ENCODE measurements at places on chromosomes 12 and 14. TPM values are rescaled to one million over a fixed set of nuclear protein-coding genes. Genes with fewer than 3 reads are reported as not detected.

- no peak for DNase-seq
Observed at GRCh38 chr12:45713078-45713477, 16.4 kb upstream of the ARID2 start.

DNA sequence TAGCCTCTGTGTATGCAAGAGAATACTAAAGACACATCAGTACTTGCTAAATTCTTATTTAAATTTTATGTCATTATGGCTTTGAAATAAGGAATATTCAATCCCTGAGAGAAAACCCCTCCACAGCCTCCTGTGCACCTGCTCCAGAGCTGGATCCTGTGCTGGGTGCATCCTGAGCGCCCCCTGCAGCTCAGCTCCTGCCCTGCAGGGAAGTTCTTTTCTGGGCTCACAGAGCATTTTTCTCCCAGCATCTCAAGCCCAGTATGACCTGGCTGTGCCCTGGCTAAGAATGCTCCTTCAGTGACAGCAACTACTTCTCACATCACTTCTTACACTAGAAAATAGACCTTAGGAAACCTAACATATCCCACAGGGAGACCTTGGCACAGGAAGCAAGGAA is 1211.7 kb downstream of the TMEM121 start:
- no peak for DNase-seq

GRCh38 chr12:121712190-121712460 is 427 bp upstream of the TMEM120B start:
- DNase-seq, result peak; percentile 37

- DNase-seq, result no peak
Observed at GRCh38 chr12:57497223-57498131, 9.6 kb downstream of the MARS1 start.

DNA sequence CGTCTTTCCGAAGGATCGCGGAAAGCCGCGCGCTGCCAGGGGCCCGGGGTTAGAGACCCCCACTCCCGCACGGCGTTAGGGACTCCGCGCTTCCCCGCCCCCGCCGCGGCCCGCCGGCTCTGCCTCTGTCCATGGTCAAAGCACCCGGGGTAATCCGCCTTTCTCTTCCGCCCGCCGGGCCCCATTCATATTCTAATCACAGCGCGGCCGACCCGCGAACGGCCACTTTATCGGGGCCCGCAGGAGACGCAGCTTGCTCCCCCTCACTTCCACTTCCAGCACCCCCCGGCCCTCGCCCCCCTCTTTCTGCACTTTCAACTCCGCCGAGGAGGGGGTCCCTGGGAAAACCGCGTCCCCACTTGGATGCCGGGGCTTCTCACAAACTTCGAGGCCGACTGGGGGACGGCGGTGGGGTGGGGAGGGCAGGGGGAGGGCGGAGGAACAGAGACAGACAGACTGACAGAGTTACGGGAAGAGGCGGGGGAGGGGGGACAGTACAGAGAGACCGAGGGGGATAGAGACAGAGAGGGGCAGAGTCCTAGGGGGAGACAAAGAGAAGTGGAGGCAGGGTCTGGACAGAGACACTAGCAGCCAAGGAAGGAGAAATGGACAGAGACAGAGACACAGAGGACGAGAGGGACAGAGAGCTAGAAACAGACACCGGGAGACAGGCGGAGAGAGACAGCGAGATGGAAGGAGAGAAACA is 1.1 kb upstream of the RFX4 start:
- peak; percentile 33 for DNase-seq

DNA sequence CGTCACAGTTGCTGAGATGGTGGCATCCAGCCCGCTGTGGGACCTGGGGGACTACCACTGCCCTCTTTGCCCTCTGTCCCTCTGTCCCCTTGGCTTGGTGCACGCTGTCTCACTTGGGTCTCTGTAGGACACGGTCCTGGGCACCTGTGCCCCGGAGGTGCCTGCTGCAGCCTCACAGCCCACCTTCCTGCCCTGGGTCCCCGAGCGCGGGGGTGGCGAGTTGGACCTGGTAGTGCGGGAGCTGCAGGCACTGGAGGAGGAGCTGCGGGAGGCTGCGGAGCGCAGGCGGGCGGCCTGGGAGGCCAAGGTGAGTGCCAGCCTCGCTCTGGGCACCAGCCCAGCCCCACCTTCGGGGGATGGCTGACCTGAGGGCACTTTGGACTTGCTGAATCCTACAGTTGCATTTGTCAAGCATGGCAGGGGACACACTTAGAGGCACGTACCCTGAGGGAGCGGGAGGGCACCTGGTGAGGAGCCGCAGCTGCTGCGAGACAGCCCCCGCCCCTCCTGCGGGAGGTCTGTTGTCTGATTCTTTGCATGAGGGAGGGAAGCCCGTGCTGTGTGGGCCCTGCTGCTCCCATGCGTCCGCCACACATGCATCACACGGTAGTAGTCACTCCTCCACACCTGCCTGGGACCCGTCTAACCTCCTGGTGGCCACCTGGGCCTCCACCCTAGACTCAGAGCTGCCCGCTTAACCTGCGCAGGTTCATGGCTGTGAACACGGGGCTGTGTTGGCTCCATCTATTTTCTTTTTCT is 6.8 kb downstream of the TEDC1 start:
- DNase-seq, result no peak

DNA sequence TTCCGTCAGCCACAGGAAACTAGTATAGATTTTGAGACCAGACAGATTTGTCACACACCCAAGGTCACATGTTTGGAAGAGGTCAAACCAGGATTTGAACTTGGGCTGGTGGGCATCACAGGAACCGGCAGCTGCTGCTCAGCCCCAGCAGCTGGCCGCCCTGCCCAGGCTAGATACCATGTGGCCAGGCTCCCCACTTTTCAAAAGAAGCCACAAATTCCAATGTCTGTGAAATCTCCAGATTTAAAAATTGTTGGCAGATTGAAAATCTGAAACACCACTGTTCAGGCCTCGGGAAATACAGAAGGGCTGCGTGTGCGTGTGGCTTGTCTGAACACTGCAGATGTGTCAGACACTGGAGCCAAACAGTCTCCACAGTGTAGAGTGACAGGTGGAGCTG is 30.4 kb downstream of the MMAB start:
- DNase-seq, result no peak

GRCh38 chr12:19842116-19842515 is 402.8 kb downstream of the AEBP2 start:
- DNase-seq, result no peak

DNA sequence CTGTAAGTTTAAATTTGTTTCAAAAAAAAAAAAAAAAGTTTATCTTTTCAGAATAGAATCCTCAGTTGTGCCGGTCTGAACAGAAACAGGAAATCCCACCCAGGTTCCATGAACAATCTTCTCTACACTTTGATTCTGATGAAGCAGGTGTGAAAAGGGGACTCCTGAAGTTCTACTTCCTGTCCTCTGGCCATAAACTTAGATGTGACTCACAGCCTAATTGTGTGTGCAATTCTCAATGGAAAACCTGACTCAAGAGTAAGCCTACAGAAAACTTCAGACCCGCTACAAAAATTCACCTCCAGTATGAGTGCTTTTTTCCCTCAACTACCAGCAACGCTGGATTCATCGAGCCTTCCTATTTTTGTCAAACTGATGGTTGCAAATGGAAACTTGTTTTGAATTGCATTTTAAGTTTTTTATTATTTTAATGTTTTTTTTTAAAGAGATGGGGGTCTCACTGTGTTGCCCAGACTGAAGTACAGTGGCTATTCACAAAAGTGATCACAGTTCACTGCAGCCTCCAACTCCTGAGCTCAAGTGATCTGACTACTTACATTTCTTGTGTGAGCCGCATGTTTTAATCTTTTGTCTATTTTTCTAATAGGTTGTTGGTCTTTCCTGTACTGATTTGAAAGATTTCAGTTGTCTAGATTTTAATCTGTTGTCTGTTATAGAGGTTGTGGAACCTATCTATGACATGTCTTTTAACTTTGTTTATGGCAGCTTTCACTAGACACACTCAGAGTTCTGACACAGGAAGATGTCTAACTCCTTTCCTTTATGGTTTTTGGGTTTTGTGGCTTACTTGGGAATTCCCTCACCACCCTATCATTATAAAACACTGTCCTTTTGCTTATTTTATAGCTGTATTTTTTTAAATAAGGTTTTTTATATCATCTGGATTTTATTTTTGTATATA is 37.6 kb downstream of the ATG14 start:
- DNase-seq, result peak; percentile 69

DNA sequence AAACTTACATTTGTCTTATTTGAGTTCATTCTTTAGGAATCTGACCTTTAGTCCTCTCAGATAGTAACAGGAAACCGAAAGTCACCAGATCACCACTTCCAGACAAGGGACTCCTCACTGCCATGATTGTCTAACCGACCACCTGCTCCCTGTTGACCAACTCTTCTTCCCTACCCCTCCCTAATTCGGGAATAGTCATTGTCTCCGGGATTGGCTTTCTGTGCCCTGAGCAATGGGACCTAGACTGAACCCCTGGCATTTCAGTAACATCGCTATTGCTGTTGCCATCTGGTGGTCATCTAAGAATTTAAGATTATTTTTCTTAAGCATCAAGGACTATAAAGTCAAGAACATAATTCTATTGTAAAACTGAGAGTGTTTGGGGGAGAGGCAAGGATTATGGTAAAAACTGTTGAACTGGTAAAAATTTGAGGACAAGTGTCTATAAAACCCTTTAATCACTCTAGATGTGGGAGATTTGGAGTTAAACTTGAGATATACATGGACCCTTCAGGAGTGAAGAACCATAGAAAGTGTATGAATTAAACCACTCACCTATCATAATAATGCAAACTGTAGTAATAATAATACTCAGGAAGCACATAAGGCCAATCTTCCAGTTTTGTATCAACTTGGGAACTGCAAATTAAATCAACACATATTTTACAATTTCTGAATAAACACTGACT is 6.3 kb downstream of the CLEC2A start:
- peak; percentile 1 for DNase-seq

DNA sequence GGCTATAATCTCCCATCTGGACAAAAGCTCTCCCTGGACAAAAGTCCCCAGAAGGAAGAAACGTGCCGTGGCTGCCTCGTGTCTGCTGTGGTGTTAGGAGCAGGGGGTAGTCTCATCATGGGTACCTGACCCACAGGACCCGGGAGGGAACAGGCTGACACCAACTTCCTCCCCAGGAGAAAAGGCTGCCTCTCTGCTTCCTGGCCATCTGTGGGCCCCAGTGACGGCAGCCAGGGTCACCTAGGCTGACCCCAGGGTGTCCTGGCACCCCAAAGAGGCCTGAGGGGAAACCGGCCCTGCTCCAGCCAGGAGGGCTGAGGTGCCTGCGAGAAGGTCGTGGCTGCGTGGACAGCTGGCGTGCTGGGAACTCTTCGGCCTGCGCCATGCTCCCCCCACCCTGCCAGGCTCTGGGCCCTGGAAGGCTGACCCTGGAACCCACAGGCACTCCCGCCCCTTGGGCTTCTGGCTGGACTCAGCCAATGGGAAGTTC is 133.9 kb downstream of the RFLNA start:
- no peak for DNase-seq

DNA sequence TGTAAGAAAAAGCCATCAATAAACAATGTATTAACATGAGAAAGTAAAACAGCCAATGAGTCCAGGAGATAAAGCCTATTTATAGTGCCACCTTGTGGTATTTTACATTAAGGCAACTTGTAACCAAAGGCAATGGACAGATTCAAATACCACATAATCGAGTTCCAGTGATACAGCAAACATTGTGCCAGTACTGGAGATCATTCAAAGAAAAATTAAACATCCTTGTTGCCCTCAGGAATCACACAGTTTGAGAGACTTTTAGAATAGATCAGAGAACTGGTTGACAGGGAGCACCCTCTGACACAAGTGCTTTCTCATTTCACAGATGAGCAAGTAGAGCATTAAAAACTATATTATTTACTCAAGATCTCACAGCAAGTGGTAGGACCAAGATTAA is 98.1 kb downstream of the DDHD1 start:
- DNase-seq, result peak; percentile 20

GRCh38 chr12:122872815-122873361 is 23.0 kb downstream of the VPS37B start:
- DNase-seq, result no peak

- DNase-seq, result no peak
Observed at GRCh38 chr12:7161327-7161726, 28.2 kb upstream of the PEX5 start.

DNA sequence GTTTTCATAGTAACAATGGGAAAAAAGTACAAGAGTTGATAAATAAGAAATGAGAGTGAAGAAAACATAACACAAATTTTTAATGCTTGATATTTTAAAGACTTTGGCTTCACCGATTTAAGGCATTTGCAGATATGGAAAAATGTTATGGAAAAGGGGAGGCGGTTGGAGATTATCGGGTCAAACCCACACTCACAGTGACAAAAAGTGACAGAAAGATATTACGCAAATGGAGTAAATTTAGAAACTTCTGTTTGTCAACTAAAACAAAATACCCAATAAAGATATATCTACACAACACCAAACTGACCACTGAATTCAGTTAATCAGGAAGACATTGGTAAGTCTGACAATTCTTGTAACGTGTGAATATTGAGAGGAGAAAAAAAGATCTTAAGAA is 2.5 kb downstream of the PPP1R12A start:
- no peak for DNase-seq

- no peak for DNase-seq
Observed at GRCh38 chr14:73645248-73645610, 443 bp downstream of the DNAL1 start.

GRCh38 chr14:104287301-104288009 is 149.1 kb downstream of the KIF26A start:
- DNase-seq, result no peak

DNA sequence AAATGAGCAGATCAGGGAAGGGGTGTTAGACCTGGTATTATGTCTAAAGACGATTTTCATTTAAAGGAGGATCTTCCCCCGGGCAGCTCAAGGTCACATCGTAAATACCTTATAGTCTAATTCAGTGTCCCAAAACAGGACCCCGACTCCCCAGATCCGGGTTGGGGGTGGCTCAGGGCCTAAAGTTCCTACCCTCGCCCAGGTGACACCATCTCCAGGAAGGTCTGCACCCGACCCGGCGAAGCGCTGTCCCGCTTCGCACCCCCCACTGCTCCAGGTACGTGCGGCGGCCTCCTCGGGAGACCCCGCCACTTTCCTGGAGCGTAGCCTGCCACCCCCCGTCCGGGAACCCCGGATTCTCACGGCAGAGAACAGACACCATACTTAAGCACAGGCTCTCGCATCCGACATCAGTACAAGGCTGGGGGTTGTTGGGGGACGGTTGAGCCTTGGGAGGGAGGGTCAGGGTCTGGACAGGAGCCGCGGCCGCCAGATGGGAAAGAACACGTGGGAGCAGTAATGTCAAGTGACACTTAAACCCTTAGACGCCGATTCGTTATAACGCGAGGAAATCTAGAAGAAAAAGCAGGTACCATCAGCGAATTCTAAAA is 556 bp downstream of the TIMM9 start:
- peak; percentile 73 for DNase-seq

DNA sequence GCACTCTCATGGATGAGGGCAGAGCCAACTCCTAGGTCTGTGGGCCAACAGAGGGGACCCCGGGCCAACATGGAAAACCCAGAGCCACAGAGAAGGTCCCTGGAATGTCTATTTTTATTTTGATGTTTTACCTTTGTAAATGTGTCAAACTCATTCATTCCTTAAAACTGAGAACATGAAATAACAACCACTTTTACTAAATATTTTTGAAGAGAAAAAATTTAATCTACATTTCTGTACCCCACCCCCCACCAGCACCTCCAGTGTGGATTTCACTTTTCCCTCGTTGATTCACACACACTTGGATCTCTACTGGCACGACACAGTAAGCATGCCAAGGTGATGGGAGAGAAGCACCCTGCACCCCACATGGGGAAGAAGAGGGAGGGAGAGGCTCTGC is 6.7 kb downstream of the KRT77 start:
- no peak for DNase-seq

JPH4 gene
- total RNA-seq, result not detected

ENDOU gene
- total RNA-seq, result not detected

CPNE6 gene
- total RNA-seq, result not detected

PPP1R3E gene
- total RNA-seq, result 1.5 TPM

LRP10 gene
- total RNA-seq, result 17.3 TPM

ARHGAP9 gene
- 0.51 TPM for total RNA-seq

TMEM117 gene
- 3.6 TPM for total RNA-seq

NOP9 gene
- 15.8 TPM for total RNA-seq
